ENCODE measurements at places on chromosomes 11 and 22.

- no peak for DNase-seq
Measured at GRCh38 chr22:17106785-17107546, 14.2 kb downstream of the TMEM121B start.

DNA sequence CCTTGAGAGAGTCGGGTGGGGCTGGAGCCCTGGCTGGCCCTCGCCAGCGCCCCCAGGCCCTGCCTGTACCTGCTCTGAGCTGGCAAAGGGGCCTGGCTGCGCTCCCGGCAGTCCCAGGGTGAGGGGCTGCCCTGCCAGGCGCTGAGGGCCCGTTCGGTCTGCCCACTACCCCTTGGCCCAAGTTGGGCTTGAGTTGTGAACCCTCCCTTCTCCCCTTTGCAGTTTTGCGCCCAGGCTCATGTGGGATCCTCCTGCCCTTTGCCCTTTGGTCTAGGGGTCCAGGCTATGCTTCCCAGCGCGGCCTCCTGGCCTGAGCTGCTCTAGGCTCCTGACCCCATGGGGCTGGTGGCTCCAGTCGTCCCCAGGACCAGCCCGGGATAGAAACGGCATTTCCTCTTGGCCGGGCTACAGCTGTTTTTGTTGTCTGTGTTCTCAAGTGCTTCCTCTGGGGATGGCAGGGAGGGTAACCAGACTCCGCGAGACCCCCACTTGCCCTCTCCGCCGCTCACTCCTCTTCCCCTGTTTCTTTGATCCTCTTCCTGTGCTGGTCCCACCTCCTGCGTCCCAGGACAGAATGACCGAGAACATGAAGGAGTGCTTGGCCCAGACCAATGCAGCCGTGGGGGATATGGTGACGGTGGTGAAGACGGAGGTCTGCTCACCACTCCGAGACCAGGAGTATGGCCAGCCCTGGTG is 34.9 kb downstream of the PRDM11 start:
- DNase-seq = peak; percentile 57

GRCh38 chr11:87926250-87926970 is 248.8 kb downstream of the RAB38 start:
- DNase-seq = no peak

DNA sequence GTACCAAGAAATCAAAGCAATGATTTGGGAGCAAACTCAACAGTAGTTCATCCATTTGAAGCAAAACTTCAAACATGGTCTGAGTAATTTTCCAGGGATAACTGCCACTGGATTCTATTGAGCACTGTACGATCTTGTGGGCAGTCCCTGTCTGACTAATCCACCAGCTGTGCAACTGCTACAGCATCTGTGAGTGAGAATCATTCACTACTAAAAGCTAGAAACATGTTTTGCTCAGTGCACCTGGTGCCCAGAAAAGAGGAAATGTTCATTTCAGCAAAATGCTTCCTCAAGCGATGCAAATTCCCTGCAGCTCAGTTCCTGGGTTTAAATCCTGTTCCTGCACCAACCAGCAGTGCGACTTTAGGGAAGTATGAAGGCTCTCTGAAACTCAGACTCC is 1077.9 kb downstream of the DLG2 start:
- no peak for DNase-seq

GRCh38 chr11:130830566-130830965 is 85.7 kb downstream of the SNX19 start:
- peak; percentile 54 for DNase-seq

DNA sequence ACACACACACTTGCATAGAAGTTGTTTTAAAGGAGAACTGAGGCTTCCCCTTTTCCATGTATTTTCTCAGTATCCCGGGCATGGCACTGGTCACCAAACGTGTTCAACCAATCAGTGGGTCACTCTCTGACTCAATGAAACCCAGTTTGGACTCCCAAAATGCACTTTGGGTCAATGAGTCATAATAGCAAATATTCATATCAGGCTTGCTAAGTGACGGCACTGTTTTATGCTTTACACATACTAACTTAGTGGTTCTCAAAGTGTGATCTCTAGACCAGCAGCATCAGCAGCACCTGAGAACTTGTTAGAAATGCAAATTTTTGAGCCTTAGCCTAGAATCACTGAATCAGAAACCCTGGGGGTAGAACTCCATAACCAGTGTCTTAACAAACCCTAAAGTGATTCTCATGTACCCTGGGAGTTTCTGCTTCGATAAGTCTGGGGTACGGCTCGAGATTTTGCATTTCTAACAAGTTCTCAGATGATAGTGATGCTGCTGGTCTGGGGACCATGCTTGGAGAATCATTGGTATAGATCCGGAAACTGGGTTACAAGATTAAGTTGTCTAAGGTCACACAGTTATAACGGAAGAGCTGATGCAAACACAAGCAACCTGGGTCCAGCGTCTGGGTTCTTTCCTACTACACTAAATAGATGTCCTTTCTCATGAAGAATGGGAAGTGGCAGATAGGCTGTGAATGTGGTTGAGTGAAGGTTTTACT is 35.6 kb downstream of the ETS1 start:
- no peak for DNase-seq

DNA sequence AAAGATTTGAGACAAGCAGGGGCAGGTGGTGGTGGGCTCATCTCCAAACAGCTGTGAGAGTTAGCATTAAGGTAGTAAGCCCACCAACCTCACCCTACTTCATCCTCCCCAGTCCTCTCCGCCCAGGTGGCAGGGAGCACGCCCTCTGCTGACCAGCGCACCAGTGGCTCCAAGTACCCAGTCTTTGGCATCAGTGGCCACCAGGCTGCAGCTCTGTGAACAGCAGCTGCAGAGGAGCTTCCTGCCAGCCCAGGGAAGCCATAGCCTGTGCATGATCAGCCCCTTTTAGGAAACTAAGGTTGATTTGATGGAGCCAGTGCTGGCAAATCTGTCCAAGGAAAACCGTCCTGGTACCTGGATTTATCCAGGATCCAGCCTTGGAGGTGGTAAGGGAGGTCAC is 21.7 kb downstream of the CAVIN3 start:
- DNase-seq = peak; percentile 16

DNA sequence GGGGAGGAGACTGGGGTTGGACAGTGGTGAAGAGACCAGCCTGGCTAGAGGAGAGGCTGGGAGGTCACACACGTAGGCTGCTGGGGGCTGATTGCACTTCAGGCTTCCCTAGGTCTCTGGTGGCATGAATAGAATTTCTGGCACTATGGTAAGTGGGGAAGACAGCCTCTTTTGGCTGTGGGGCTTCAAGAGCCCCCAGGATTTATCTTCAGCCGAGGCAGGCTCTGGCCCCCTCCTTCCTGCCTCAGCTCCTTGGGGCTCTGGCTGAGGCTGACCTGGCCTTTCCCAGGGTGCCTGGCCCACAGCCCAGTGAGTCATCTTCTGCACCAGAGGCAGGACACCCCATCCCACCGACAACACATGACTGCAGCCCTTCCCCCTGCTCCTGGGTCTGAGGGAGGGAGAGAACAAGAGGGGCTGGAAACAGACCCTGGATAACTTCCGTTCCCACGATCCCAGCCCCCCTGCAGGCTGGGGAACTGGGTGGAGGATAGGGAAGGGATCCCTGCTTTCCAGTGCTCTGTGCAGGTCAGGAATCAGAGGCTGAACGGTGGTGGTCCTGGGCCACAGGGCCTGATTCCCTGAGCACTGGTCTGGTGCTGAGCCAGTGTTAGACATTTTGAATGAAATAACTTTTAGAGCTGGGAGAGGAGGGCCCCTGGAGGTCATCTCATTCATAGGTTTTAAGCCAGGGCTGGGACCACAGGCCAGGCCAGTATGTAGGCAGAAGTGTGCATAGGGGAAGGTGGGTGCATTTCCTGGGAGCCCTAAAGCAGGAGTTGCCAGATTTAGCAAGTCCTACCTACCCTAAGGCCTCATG is 26.5 kb downstream of the ARHGEF17 start:
- peak; percentile 48 for DNase-seq

- DNase-seq = no peak
Measured at GRCh38 chr11:58530236-58530635, 22.3 kb upstream of the OR5B21 start.

DNA sequence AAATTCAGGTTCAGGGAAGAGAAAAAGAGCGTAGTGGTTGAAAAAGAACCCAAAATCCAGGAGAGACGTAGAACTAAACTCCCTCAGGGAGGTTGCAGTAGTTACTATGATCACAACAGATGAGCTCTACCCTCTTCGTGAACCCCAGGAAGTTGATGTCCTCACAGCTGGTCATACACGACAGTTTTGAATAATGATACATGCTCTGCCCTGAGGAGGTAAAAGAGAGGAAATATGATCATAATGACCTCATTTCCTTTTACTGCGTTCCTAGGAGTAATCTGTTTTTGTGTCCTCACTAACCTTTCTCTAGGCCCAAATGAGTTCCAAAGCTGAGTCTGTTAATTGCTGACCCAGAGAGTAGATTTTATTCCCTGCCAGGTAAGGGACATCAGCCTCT is 1.3 kb downstream of the PATE2 start:
- no peak for DNase-seq

GRCh38 chr11:93080146-93080759 is 110.8 kb downstream of the MTNR1B start:
- peak; percentile 40 for DNase-seq

GRCh38 chr11:108927791-108928545 is 263.1 kb downstream of the DDX10 start:
- no peak for DNase-seq

DNA sequence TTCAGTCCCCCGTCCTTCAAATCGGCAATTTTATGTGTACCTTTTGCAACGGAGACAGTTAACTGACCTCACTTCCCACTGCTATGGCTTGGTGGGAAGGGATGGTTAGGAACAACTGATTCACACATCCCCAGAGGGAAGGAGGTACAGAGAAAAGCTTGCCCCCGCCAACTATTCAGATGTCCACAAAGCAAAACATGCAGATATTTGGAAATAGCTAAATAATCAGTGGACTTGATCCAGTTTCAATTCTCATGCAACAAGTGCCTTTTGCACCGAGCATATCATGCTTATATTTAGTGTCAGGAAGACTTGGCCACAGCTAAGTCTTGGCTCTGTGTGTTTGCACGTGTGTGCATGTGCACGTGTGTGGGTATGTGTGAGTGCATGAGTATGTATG is 144.6 kb downstream of the SNX19 start:
- DNase-seq = no peak

DNA sequence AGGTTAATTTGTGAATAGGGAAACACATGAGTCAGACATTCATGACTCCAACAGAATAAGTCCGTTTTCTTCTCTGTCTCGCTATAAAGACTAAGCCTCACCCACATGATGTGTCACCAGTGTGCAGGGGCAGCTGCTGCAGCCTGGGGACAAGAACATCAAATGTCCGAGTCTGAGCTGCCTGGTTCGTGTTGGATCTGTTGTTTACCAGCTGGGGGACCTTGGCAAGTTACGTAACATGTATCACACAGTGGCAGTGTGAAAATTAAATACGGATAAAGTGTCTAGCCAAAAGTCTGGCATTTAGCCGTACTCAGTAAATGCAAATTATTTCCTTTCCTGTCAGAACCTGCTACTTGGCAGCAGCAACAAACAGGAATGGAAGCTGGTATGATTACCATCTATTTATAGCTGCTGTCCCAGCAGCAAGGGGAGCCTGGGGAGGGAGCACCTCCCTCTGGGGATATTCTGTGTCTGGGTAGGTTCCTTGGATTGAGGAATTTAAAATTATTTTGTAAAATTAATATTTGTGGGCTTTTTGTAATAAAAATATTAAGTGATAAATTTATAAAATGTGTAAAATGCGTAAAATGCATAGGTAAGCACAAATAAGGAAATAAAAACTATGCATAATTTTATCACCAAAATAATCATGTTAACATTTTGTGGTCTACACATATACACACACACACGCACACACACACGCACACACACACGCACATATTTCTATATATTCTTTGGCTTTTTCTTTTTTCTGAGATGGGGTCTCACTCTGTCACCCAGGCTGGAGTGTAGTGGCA is 1.3 kb upstream of the CLDN25 start:
- DNase-seq = peak; percentile 4

DNA sequence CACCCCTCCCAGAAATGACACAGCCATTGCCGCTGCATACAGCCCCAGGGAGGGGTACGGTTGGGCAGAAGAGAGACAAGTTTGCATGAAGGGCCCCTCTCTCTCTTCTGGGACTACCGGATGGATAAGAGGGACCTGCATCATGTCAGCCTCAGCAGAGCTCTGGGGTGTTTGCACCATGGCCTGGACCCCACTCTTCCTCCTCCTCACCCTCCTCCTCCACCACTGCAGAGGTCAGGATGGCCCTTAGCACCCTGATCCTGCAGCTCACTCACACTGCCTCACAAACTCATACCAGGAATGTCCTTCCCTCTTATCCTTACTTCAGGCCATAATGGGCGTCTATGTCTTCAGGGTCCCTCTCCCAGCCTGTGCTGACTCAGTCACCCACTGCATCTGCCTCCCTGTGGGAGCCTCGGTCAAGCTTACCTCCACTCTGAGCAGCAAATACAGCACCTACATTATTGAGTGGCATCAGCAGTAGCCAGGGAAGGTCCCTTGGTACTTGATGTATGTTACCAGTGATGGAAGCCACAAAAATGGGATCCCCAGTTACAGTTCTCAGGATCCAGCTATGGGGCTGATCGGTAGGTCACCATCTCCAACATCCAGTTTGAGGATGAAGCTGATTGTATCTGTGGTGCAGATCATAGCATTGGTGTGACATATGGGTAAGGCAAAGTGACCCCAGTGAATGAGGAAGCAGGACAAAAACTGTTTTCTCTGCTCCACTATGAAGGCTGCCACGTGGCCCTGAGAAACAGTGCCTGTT is 62.2 kb upstream of the VPREB1 start:
- no peak for DNase-seq

DNA sequence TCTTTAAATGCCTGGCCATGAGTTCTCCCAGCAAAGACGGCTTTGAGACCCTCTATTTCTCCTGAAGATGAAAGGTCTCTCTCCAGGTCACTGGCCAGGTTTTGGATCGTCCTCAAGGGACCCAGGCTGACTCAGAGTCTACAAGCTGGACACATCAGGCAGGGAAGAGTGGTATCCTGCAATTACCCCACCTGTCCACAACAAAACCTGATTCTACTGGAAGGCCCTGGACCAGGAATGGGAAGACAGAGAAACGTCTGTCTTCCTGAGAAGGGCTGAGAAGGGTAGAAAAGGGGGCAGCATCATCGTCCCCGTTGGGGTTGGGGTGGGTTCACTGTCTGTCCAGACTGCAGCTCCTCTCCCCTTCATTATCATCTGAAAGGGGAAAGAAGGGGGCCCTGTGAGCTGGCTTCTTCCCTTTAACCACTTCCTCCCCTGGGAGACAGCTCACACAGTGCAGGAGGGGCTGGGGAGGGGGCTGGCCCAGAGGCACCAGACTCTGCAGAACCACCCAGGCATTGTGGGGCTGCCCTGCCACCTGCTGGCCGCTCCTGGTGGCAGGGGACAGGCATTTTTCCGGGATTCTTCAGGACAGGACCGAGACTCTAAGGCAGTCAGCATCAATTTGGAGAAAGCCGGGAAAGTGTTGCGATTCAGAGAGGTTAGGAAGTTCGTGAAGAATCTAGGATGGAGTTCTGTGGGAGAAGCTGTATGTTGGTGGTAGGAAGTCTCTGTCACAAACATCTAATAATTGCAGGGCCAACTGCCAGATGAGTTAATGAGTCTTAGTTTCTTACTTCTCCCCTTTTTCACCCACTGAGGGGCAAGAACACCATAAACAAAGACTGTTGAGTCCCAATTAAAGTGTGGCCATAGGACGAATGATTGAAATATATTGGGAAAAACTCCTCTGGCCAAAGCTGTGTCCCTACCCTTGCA is 57.6 kb downstream of the SYN3 start:
- DNase-seq = peak; percentile 89

All from eye (tissue), 1 donor.